Cortex of kidney (tissue), 1 donor: ENCODE measurements at places on chromosomes 6 and 20.

DNA sequence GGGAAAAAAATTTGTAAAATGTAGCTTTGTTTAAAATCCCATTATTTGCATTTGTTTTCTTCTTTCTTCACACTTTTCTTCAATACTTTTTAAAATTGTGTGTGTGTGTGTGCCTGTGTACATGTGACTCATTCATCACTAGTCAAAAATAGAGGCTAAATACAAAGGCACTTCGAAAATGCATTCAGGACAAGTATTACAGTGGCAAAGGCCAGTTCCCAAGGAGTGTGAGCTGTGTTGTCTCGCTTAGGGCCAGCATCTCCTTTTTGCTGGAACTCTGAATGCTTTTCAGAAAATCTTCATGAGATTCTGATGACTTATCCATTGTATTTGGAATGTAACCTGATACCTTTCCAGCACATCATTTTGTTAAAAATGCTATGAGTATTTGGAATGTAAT is 288.5 kb upstream of the CNR1 start:
- DNase-seq, result no peak

- DNase-seq, result no peak
These were observed 158.4 kb downstream of the ZDHHC14 start for GRCh38 chr6:157539421-157539822.

DNA sequence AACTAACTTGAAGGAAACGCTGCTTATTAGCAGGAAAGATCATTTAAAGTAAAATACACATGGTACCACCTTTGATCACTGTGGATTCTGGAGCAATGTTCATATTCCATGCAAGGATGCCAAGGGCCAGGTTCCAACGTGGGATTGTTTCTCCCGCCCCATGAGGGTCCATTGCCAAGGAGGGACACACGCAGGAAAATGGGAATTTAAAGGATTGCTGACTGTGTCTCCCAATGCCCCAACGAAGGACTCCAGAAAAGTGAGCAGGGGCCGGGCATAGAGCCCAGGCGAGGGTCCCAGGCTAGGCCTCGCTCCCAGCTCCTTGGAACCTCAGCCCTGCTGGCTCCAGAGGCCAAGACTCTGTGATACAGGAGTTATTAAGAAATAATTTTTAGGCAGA is 111.2 kb downstream of the DACT2 start:
- DNase-seq, result no peak

DNA sequence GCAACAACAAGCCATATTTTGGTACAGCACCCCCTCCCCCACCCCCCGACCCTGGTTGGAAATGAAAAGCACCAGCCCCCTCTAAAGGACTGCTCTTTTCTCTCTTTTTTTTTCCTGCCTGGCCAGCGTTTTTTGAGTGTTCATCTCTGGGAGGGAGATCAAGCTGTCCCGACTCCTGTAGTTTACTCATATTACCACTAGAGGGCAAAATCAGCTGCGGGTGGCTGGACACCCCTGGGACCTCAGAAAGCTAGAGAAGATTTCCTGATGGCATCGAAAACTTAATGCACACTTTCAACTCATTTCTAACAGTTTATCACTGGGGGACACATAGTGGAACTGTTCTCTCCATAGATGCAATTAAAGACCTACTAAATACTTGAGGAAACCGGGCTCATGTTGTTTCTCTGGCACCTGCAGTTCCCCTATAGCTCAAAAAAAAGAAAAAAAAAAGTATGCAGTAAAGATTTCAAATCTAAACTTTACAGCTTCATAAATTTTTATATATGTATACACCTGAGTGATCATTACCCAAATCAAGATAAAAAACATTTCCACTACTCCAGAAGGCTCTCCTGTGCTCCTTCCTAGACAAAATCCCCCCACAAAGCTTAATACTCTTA is 24.4 kb downstream of the CNBD2 start:
- DNase-seq, result no peak

GRCh38 chr6:85754894-85755293 is 112.2 kb upstream of the SYNCRIP start:
- DNase-seq, result no peak

- DNase-seq, result no peak
These were observed 442.2 kb upstream of the MAN1A1 start for GRCh38 chr6:119791736-119792135.

GRCh38 chr6:108115598-108116058 is 41.1 kb upstream of the OSTM1 start:
- DNase-seq, result no peak

GRCh38 chr6:3136292-3137011 is 17.9 kb downstream of the BPHL start:
- no peak for DNase-seq

GRCh38 chr6:90428514-90428913 is 131.9 kb upstream of the BACH2 start:
- DNase-seq, result no peak

DNA sequence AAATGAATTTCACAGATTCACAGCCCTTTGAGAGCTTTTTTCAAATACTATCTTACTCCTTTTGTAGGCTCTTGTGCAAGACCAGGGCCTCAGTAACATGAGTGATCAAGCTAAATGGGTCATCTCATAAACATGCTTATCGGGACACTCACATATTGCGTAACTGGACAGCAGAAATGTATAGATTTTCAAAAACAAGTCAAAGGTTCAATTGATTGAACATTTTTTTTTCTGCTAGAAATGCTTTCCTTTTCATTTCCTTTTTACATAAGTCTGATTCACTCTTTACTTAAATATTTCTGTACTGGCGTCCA is 8.7 kb upstream of the SALL4 start:
- no peak for DNase-seq

GRCh38 chr6:19896693-19897010 is 59.5 kb downstream of the ID4 start:
- no peak for DNase-seq

GRCh38 chr6:56036916-56037600 is 161.7 kb upstream of the BMP5 start:
- DNase-seq, result no peak

DNA sequence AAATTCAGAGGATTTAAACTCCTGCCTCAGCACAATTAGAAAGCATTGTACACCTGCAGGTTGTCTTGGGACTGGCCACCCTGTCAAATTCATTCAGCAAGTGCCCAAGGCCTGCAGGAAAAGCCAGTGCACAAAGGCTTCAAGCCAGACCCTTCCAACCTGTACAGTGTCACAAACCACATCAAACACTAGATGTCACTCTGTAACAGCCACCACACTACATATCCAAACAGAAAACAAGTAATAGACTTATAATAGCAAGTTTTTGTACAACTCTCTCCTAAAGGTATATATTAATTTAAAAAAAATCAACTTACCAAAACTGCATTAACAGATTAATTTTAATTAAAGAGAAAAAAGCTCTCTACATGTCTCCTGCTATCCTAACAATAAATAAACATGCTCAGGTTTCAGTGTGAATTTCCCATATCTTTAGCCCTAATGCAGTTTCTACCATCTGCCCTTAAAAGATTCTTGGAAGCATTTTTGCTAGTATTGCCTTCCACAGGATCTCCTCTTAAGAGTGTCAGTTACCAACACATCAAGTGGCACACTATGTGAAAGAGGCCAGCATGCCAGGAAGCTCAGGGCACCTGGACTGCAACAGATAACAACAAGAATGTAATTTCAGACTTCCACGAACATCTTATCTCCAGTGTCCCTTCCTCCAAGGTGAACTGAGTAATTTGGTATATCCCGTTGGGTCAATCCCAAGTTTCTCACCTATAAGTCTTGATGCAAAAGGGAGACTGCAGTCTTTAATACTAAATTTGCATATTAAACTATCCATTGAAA is 47.5 kb downstream of the RALGAPA2 start:
- DNase-seq, result no peak

GRCh38 chr20:38892091-38892981 is 33.9 kb upstream of the FAM83D start:
- DNase-seq, result no peak

- no peak for DNase-seq
These were observed 190.3 kb downstream of the LINC00237 start for GRCh38 chr20:20915844-20916243.

DNA sequence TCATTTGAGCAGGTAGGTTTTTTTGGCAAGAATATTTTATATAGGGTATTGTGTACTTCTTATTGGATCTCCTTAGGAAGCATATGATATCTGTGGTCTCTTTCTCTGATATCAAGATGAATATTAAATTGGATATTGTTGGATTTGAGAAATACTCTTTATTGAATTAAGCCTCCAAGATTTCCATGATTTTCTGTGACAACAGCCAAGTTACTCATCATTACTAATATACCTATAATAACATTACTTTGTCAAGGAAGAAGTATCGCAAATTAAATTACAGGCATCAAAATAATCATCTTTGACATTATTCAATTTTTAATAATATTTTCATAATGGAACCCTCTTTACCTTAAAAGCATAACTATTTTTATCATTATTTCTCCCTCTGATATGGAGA is 86.5 kb downstream of the TMEM200A start:
- DNase-seq, result no peak

DNA sequence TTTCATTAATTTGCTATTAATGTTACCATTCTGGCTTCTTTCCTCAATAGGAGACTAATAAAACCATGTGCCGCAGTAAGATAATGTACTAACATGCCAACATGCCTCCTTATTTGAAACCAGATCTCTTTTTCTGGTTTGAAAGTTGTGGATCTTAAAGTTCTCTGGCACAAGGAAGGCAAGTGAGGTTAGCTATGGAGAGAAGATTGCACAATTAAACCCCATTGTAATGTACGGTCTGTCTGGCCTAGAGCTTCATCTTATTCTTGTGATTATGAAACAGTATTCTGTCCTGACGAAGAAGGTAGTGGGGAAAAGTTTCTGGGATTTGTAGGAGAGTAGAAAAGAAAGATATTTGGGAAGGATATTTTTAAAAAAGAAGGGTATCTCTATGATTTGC is 68.4 kb downstream of the EYA4 start:
- no peak for DNase-seq

GRCh38 chr20:36483209-36483918 is 58.0 kb upstream of the MYL9 start:
- no peak for DNase-seq

GRCh38 chr20:52975029-52975732 is 3.0 kb downstream of the TSHZ2 start:
- no peak for DNase-seq
